Urothelium cell line (cell line): ENCODE measurements at places on chromosomes 3 and 15.
A peak's percentile ranks its signal among the peaks of the same experiment; 100 is the strongest.

DNA sequence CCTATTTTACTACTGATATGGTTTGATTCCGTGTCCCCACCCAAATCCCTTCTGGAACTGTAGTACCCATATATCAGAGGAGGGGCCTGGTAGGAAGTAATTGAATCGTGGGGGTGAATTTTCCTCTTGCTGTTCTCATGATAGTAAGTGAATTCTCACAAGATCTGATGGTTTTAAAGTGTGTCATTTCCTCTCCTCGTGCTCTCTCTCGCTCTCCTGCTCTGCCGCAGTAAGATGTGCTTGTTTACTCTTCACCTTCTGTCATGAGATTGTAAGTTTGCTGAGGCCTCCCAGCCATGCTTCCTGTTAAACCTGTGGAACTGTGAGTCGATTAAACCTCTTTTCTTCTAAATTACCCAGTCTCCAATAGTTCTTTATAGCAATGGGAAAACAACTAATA lies 81.2 kb upstream of the ZBTB20 start:
- no peak for DNase-seq

- no peak for DNase-seq
Measured at GRCh38 chr3:76532158-76532822, 507.6 kb upstream of the ROBO2 start.

- no peak for DNase-seq
Measured at GRCh38 chr3:180358179-180358578, 243.8 kb upstream of the TTC14 start.

DNA sequence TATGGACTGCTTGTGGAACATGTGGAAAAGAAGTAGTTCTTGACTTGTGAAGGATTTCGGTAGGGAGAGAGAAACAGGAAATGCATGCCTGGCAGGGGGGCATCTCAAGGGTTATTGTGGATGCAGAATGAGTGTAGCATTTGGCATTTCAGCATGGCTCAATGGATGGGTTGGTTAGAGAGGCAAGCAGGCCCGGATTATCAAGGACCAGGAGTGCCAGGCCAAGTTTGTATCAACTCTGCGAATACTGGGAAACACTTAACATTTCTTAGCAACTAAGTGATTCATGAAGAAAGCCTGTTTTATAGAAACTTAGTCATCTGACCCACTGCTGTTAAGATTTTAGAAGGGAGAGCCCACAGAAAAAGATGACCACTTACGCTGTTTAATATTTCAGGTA lies 33.6 kb downstream of the KIF15 start:
- DNase-seq: no peak

GRCh38 chr3:137083332-137083731 lies 125.5 kb downstream of the IL20RB start:
- DNase-seq: no peak

- DNase-seq: no peak
Measured at GRCh38 chr3:76565496-76566210, 474.2 kb upstream of the ROBO2 start.

DNA sequence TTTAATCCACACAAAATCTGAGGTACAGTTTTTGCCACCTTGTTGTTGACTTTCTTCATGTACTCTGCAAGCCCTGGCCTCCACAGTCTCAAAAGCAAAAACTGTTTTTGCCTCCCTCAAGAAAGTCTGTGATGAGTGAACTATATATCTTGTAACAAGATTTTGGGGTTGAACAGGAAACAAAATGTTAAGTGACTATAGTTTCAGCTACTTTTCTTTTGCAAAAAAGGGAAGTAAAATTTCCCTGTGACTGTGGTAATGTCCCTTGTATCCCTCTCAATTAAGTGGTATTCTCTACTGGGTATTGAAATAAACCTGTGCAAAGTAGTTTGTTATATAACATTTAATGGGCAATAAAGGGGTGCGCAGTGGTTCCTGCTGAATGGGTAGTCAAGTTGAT lies 21.3 kb upstream of the SCAANT1 start:
- DNase-seq: no peak

DNA sequence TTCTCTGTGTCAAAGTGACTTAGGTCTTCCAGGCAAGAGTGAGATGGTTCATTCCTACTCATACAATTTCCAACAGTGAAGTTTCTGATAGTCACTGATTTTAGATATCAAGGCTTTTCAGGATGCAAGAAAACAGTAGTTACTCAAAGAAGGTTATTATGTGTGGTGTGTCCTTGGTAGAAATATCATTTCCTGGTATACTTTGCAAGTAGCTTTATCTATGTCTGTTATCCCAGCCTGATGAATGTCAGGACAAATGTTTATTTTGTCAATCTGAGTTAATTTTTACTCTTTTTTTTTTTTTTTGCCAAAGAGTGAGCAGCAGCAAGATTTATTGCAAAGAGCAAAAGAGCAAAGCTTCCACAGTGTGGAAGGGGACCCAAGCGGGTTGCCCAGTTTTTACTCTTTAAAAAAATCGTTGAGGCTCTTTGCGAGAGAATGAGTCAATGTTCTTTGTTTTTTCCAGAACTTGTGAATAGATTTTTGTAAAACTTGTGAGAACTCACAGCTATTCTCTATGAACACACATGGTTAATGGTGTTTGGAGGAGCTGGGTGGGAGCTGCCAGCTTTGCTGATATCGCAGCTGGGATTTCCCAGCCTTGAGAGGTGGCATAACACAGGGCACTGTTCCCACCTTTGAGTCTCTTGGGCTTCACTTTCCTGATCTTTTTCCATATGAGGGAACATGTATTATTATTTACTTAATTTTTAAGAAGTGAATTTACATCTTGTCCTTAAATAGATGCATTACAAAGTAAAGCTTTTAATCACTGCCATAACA lies 51.9 kb downstream of the SV2B start:
- DNase-seq: no peak

DNA sequence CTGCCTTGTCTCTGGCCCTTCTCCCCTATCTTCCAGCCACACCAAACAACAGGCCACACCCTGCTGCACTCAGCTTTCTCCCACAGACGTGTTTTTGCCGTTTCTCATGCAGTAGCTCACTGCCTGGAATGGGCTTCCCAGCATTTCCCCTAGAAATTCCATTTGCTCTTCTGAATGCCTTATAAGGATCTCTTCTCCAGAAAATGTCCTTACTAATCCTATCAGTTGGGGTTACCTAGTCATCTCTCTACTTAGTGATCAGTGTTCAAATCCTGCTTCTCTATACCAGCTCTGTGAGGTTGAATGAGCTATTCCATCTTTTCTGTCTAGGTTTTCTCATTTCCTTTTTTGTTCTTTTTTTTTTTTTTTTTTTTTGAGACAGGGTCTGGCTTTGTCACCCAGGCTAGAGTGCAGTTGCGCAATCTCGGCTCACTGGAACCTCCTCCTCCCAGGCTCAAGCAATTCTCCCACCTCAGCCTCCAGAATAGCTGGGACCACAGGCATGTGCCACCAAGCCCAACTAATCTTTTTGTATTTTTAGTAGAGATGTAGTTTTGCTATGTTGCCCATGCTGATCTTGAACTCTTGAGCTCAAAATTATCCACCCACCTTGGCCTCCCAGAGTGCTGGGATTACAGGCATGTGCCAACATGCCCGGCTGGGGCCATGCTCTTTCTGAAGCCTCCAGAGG lies 98.2 kb upstream of the CHD2 start:
- DNase-seq: peak; percentile 63

- DNase-seq: no peak
Measured at GRCh38 chr15:39595338-39596221, 14.7 kb downstream of the THBS1 start.

DNA sequence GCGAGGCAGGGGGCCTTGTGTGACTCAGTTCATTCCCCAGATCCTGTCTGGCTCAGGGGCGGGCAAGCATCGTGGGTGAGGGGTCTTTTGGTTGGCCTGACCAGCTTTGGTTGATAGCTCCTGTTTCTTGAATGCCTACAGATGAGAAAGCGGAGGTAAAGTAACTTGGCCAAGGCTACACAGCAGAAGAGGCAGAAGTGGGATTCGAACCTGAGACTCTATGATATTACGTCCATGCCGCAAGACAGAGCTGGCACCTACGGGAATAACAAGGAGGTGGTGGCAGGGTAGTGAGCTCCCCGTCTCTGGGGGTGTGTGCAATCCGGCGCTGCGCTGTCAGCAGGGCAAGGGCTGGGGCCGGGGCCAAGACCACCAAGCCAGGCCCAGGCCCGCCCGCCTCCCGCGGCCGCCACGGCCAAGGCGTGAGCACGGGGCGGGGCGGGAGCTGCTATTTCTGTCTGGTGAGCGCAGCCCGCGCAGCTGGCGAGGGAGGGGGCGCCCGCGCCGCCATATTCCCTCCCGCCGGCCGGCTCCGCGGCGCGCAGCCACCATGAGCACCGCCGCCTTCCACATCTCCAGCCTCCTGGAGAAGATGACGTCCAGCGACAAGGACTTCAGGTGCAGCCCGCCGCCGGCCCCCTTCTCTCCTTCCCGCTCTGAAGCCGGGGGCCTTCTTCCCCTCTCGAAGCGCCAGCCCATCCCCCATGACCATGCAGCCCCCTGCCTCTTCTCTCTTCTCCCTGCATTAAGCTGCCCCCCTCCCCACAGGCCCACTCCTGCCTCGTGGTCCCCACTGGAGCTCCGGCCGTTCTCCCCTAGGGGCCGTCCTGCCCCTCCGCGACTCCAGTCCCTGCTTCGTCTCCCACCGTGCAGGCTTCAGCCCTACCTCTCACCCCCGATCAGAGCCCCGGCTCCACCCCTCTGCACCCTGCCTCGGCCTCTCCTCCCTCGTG lies at the start of gene CAND2:
Gene CAND2 (plus strand): TSS at position 510 of the 953 bp plus-strand sequence. CDS start 41 bp downstream, at position 551.
- DNase-seq: no peak

DNA sequence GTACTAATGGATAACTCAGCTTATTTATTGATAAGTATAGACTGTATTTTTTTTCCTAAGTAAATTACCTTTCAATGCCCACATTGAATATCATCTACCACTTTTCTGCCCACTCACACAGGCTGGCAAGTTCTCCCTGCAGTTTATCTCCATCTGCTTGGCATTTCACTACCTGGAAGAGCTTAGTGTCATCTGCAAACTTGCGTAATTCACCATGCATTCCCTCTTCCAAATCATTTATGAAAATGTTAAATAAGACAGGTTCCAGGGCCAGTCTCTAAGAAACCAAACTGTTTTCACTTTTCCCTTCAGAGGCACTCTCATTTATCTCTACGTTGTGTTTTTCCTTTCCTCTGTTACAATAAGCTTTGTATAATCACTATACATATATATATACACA lies 1076.6 kb downstream of the IGSF11 start:
- no peak for DNase-seq

DNA sequence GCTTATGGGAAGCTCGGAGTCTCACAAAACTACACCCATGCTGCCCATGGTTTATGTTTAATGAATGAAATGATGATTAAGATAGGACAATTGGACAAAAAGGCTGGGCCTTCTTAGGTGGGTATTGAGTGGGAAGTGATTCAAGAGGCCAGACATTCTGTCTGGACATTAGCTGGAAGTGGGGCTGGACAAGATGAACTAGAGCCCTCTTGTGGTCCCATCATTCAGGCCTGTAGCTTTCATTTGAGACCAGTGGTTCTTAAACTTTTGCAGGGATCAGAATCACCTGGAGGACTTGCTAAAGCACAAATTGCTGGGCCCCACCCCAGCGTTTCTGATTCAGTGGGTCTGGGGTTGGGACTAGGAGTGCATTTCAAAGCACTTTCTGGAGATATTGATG lies 290.4 kb upstream of the CTDSPL start:
- DNase-seq: no peak

- DNase-seq: no peak
Measured at GRCh38 chr3:85303156-85303555, 344.4 kb downstream of the CADM2 start.

- no peak for DNase-seq
Measured at GRCh38 chr15:41788262-41788661, 14.0 kb downstream of the MAPKBP1 start.

GRCh38 chr3:83849106-83849730 lies 1109.6 kb upstream of the CADM2 start:
- DNase-seq: no peak

- DNase-seq: no peak
Measured at GRCh38 chr15:63860155-63860554, 26.4 kb upstream of the HERC1 start.

GRCh38 chr3:70972855-70973254 lies 610.7 kb downstream of the FOXP1 start:
- no peak for DNase-seq

- DNase-seq: peak; percentile 70
Measured at GRCh38 chr3:64687781-64688604, at the start of gene ADAMTS9. Gene ADAMTS9, minus strand, starts transcription at chr3:64688000. Its CDS starts 343 bp downstream, at chr3:64687657.

DNA sequence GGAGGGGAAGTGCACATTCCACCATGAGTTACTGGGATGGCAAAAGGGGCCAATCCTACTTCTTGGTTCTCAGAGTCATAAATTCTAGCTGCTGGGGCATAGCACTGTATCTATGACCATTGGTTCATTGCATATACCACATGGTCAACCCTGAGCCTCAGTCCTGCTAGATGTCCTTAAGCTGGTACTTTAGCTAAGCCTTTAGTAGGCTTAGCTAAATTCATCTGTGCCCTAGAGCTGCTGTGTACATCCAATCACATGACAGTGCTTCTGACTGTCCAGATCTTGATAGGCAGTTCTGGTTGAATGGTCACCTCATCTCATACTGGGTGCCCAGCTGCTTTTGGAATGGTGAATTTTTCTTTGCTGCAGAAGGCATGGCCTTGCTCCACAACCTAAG lies 8.2 kb downstream of the NDUFB4 start:
- no peak for DNase-seq
